ENCODE measurements at places on chromosomes 11 and 22.

DNA sequence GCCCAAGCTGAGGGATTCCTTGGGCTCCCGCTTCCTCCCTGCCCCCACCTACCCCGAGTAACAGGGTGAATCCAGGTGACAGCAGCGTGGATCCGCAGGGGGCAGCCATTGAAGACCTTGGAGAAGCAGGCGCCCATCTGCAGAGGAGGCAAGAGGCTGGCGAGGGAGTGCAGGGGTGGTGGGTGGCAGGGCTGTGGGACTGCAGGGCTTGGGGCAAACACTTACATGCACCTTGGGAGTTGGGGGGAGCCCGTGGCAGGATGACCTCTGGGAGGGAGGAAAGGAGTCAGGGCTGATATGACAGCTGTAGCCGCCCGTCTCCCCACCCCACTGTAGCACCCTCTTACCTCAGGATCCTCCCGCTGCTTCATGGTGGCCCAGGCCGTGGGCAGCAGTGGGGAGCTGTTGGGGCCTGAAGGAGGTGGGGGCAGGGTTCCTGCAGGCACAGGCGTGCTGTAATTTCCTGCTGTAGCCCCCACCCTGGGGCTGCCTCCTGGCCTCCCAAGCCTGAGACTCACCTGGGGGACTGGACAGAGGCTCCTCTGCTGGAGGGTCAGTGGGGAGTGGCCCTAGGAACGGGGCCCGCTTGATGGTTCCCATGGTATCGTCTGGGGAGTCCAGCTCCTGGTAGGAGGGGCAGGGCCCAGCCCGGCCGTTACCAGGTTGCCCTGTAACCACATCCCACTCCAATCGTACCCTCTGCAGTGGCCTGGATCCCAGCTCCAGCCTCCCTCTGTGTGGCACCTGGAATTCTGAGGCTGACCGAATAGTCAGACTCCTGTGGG, 6.1 kb downstream of the MAP4K2 start:
- no peak for DNase-seq

GRCh38 chr11:122207921-122208764, 92.1 kb upstream of the BLID start:
- DNase-seq, result no peak

DNA sequence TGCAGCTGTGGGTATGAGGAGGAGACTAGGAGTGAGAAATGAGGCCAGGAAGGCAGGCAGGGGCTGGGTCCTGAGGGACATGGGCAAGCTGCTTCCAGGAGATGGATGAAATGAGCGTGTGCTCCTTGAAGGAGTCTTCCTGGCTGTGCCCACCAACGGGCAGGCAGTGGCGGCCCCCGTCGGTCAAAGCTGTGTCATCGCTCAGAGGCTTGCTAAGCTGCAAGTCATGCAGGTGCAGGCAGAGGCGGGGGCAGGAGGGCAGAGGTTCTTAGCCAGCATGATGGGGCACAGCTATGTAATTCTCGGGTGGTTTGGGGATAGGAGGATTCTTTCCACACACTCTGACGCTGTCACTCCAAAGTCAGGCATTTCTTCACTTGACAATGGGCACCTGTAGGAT, 12.5 kb upstream of the PEX26 start:
- no peak for DNase-seq

DNA sequence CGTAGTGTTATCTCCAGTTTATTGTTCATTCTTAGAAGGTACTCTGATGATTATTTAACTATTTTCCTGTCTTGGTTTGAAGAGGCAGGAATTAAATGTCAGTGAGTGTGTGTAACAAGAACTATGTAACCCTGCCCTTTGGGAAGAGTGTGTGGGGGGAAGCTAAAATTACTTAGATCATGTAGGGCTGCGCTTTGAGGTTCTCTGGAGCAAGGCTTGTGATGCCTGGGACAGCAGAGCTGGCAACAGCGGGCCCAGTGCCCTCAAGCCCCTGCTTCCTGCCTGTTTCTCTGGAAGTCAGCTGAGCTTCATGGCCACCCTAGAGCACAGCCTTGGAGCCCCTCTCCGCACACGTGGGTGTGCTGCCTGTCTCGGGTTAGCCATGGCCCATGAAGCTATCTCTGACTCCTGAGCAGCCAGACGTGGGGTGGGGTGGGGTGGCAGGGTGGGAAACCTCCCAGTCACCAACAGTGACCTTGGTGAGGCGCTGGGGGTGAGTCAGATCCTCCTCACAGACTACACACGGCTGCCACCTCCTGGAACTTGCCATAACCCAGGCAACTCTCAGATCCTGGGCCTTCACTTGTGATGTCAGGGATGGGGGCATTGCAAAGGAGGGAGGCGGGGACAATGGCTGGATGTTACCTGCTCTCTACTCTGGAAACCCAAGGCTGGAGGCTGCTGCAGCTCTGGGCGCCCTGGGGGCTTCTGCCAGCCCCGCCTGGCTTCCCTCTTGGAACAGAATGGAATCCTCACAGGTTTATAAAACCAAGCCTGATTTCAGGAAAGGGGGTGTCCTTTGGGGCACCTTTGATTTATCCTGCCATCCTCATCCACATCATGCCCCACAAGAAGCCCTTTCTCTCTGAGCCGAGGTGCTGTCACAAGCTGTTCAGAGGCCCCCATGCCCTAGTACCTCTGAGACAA, 88.6 kb downstream of the SNX19 start:
- peak; percentile 40 for DNase-seq

- DNase-seq, result no peak
Observed at GRCh38 chr22:46858181-46858771, 95.8 kb downstream of the TBC1D22A start.

GRCh38 chr11:8267831-8268529, 4.3 kb upstream of the LMO1 start:
- no peak for DNase-seq

- DNase-seq, result no peak
Observed at GRCh38 chr22:47061226-47061625, 298.8 kb downstream of the TBC1D22A start.

GRCh38 chr22:35873426-35873825, 155.2 kb downstream of the RBFOX2 start:
- no peak for DNase-seq

DNA sequence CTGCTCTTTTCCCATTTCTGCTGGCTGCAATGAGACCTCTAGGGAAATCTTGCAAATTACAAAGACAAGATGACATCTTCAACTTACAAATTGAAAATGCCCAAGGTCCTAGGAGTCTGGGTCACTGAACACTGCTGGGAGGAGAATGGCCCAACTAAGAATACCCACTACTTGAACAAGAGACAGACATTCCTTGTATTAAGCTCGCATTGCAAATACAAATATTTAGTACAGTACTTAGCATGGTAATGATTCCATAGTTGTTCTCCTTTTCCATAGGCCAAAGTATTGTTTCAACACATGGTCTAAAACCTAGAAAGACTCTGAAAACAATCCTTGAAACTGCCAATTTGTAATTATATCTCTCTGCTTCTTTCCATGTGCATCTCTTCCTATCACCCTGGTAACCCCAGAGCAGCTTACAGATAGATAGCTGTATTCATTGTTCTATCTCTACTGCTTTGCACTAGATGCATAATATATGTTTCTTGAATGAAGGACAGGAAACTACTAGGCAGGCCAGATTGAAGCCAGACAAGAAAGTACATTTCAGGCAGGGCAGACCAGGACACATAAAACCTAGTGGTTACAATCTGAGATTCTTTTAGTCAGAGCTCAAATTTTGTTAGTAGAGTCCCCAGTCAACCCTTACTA, 1545.7 kb upstream of the TENM4 start:
- DNase-seq, result no peak

DNA sequence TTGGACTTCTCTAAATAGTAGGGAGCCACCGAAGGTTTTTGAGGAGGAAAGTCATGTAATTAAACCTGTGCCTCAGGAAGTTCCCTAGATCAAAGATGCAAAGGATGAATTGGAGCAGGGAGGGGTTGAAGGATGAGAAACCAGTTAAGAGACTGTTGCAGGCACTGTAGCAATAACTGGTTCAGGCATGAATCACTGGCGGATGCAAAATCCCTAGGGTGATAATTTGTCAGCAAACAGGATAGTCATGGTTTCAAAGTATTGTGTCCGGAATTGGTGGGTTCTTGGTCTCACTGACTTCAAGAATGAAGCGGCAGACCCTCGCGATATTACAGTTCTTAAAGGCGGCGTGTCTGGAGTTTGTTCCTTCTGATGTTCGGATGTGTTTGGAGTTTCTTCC, 19.9 kb downstream of the TRIOBP start:
- DNase-seq, result no peak

GRCh38 chr22:39392341-39392948, 7.1 kb upstream of the TAB1 start:
- no peak for DNase-seq

DNA sequence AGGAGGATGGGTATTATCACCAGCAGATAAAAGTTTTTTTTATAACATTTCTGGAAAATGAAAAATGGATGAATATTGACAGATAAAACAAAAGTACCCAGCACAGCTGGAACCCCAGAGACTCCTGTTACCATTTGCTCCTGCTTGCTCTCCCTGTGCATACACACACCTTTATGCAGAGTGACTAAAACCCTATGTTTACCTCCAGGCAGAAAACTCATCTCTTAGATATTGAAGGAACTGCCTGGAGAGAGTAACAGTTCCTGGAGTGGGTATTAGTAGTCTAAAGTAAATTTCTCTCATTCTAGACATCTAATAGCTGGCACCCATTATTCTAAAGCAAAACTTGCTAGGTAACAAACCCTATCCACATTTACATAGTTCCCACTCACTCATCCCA, 38.0 kb downstream of the CYP2R1 start:
- DNase-seq, result no peak

GRCh38 chr22:32050678-32051515, 7.8 kb downstream of the SLC5A1 start:
- no peak for DNase-seq

DNA sequence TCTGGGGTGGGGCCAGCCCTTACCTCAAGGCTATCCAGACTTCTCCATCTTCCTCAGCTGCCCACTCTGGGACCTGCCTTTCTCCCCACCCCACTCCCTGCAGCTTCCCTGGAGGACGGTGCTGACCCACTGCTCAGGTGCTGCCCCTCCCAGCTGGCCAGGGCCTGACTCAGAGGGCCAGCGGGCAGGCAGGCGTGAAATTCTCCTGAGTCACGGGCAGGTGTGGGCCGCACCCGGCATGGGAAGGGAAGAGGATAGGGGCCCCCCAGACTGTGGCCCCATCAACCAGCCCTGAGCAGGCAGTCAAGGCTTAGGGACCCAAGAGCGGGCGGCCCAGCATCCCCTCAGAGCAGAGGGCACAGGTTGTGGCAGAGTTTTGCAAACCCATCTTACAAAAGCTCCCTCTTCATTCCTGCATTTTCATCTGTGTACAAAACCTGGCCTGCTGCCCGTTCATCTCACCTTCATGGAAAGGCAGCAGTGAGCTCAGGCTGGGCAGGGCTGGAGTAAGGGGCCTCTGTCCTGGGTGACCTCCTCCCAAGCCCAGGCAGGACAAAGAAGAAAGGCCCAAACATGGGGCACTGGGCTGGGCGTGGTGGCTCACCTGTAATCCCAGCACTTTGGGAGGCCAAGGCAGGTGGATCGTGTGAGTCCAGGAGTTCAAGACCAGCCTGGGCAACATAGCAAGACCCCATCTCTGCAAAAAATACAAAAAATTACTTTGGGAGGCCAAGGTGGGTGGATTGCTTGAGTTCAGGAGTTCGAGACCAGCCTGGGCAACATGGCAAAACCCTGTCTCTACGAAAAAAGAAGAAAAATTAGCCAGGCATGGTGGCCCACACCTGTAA, 6.1 kb downstream of the RHOD start:
- DNase-seq, result no peak

Data from neuronal stem cell (in vitro differentiated cells).